ENCODE measurements at places on chromosomes 4 and X. TPM values are rescaled to one million over a fixed set of nuclear protein-coding genes. Genes with fewer than 3 reads are reported as not detected.

DNA sequence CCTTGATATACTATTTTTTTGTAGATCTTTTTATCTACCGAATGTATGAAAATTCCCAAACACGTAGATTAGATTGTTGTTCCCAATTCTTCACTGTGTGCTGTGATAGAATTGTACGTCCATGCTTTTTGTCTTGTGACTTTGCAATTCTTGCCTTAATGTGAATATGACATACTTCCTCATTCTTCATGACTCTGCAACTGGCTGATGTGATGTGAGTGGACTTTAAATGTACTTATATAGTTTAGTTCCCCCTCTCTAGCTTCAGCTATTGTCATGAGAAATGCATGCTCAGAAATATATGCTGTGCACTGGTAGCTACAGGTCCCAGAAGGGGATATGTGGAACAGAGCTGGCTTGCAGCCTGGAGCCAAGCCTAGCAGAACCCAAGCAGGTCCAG is 89.4 kb downstream of the FTHL17 start:
- no peaks in the 10 kb centered on the region for H3K4me1 ChIP-seq
- no peak for DNase-seq
- H3K36me3 ChIP-seq: no peaks in the 10 kb centered on the region
- no peaks in the 10 kb centered on the region for H3K27me3 ChIP-seq
- no peak overlapping the region for H3K4me3 ChIP-seq

EIF4E gene
- total RNA-seq: 34.3 TPM

- DNase-seq: no peak
- no peaks in the 10 kb centered on the region for H3K36me3 ChIP-seq
- H3K27me3 ChIP-seq: no peaks in the 10 kb centered on the region
- H3K27ac ChIP-seq: no peak overlapping the region
- no peaks in the 10 kb centered on the region for H3K4me1 ChIP-seq
These were observed 160.4 kb upstream of the GPR101 start for GRCh38 chrX:137194164-137194563.

DNA sequence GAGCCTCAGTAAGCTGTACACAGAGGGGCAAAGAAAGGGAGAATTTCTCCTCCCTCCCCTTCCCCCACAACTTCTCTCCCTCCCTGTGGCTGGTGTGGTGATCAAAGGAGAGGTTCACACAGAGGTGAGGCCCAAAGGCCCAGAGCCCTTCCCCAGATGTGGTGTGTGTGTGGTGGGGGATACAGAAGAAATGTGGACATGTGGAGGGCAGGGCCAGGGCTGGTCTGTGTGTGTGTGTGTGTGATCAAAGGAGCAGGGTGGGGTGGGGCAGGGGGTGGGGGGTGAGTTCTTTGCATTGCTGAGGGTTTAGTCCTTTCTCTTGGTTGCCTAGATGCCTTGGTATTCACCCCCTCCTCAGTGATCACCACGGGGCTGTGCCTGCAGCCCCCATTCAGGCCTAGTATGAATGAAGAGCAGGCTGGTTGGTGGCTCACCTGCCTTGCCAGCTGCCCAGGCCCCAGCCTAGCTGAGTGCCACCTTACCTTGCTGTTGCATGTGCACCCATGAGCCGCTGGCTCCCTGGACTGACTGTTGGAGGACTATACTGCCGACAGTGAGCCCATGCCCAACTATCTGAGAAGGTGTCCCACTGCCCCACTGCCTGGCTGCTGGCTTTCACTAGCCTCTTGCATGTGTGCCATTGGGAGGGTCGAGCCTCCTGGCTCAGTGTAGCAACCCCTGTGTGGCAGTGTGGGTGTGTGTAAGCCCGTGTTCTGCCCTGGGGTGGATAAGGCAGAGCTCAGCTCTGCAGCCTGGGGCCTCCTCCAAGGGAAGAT is 101.9 kb downstream of the EFNB1 start:
- DNase-seq: no peak
- no peaks in the 10 kb centered on the region for H3K27me3 ChIP-seq
- H3K27ac ChIP-seq: no peak overlapping the region

DNA sequence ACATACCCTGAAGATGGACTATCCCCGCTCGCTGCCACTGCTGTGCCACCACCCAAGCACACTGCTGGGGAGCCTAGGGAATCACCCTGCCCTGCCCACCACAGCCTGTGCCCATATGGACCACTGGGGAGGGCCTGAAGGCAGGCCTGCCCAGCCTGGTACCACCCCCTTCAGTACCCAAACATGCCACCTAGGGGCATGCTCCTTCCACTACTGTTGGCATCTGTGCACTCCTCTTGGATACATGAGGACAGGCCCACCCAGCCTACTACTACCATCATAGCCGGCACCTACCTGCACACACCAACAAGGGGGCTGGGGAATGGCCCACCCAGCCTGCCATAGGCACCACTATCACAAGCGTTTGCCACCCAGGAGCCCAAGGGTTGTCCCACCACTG is 30.1 kb upstream of the PRDX4 start:
- no peaks in the 10 kb centered on the region for H3K4me1 ChIP-seq
- H3K27ac ChIP-seq: no peak overlapping the region
- no peak for DNase-seq
- H3K27me3 ChIP-seq: no peaks in the 10 kb centered on the region
- H3K36me3 ChIP-seq: no peaks in the 10 kb centered on the region

- no peak overlapping the region for H3K27ac ChIP-seq
- H3K4me1 ChIP-seq: no peaks in the 10 kb centered on the region
- no peak overlapping the region for H3K4me3 ChIP-seq
- H3K27me3 ChIP-seq: no peaks in the 10 kb centered on the region
- H3K36me3 ChIP-seq: no peaks in the 10 kb centered on the region
These were observed 6.0 kb downstream of the PALLD start for GRCh38 chr4:168502861-168503260.

- no peak overlapping the region for H3K27ac ChIP-seq
- no peak overlapping the region for H3K4me3 ChIP-seq
- H3K4me1 ChIP-seq: no peaks in the 10 kb centered on the region
- no peak for DNase-seq
- H3K27me3 ChIP-seq: no peaks in the 10 kb centered on the region
- no peaks in the 10 kb centered on the region for H3K36me3 ChIP-seq
These were observed 29.7 kb downstream of the NEK1 start for GRCh38 chr4:169582706-169583105.

GPRASP2 gene
- total RNA-seq: 5.1 TPM

DNA sequence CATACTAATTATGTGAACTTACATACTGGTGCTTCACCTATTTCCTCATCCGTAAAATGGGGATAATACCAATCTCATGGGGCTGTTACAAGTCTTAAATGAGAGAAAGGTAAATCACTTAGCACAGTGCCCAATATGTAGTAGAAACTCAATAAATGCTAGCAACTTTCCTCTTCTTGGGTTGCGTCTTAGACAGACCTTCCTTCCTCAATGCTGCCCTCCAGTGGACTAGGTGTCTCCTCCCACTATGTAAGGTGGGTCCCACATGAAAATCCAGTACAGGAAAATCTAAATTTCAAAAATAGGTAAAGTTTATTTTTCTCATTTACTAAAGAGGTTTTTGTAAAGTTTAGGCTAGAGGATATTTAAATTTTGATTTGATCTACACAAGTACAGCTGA is 20.6 kb downstream of the ZDHHC9 start:
- no peaks in the 10 kb centered on the region for H3K27me3 ChIP-seq
- H3K36me3 ChIP-seq: peaks cover 7% of the 10 kb centered on the region
- no peaks in the 10 kb centered on the region for H3K4me1 ChIP-seq
- no peak for DNase-seq

DNA sequence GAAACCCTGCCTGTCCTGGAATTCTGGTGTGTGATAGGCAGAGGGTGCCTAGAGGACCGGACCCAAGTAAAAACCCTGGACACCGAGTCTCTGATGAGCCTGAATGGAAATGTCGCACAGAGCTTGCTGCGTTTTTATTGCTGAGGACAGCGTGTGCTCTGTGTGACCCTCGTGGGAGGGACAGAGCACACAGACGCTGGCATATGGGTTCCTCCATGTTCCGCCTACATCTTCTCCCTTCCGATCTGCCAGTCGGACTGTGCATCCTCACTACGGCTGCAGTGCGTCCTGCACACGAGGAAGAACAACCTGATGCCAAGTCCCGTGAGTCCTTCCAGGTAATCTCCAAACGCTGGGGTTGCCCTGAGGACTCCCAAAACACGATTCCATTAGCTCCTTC is 68.3 kb downstream of the AFAP1 start:
- H3K36me3 ChIP-seq: no peaks in the 10 kb centered on the region
- H3K4me3 ChIP-seq: no peak overlapping the region
- H3K4me1 ChIP-seq: no peaks in the 10 kb centered on the region

ADGRL3 gene
- total RNA-seq: 0.06 TPM

Measured in right lobe of liver (tissue), 6 donors.